Thoracic aorta (tissue), 2 donors: ENCODE measurements at places on chromosomes 12 and 14.

GRCh38 chr12:93365616-93366405 is 11.9 kb upstream of the NUDT4 start:
- DNase-seq = no peak

DNA sequence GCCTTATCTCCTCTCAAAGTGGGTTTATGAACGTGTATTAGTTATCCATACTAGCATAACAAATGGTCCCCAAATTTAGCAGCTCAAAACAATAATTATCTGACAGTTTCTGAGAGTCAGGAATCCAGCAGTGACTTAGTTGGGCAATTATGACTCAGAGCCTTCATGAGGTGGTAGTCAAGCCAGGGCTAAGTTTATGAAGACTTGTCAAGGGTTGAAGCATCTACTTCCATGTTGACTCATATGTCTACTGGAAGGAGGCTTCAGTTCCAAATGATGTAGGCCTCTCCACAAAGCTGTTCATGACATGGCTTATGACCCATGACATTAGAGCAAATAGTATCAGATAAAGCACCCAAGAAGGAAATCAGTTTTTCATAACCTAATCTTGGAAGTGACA is 73.2 kb downstream of the IPO8 start:
- no peak for DNase-seq

GRCh38 chr12:1582709-1583050 is 11.7 kb downstream of the FBXL14 start:
- no peak for DNase-seq

GRCh38 chr12:104609445-104609844 is 152.7 kb downstream of the CHST11 start:
- no peak for DNase-seq
